ENCODE measurements at places on chromosomes 3 and 15.

GRCh38 chr3:20668411-20668810 is 482.4 kb upstream of the SGO1 start:
- DNase-seq = no peak

GRCh38 chr3:12194209-12194608 is 35.5 kb upstream of the TIMP4 start:
- DNase-seq = peak; percentile 17

GRCh38 chr3:138443091-138443490 is 8.7 kb downstream of the ESYT3 start:
- no peak for DNase-seq

GRCh38 chr3:25695731-25696420 is 31.2 kb upstream of the TOP2B start:
- no peak for DNase-seq

GRCh38 chr3:52021489-52022268 is 26.0 kb upstream of the RPL29 start:
- DNase-seq = no peak

DNA sequence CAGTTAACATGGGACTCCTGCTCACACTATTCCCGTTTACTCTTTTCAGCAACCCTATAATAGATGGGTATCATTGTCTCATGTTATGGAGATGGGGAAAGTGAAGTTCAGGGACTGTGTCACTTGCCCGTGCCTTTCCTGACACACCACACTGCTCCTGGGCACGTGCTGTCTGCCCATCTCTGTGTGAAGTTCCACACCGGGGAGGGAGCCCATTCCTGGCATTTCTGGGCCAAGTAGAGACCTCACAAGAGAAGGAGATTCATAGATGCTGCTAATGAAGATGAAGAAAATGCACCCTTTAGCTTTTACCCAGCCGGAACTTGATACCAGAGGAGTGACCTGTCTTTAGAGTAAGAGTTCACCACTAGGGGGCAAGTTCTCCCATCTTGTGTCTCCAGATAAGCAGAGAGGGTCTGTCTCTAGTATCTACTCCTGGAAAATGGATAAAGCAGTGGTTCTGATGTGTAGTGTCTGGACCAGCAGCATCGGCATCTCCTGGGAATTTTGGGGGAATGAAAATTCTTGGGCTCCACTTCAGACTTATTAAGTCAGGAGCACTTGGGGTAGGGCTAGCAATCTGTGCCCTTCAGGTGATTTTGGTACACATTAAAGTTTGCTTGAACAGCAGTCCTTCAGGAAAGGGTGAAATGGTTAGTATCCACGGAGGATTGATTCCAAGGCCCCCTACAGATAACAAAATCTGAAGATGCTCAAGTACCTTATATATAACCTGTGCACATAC is 2.0 kb upstream of the TOPBP1 start:
- DNase-seq = peak; percentile 26

GRCh38 chr3:122681284-122681973 is 790 bp downstream of the PARP14 start:
- DNase-seq = peak; percentile 35

- DNase-seq = no peak
Observed at GRCh38 chr15:81098349-81098748, 35.7 kb upstream of the CFAP161 start.

DNA sequence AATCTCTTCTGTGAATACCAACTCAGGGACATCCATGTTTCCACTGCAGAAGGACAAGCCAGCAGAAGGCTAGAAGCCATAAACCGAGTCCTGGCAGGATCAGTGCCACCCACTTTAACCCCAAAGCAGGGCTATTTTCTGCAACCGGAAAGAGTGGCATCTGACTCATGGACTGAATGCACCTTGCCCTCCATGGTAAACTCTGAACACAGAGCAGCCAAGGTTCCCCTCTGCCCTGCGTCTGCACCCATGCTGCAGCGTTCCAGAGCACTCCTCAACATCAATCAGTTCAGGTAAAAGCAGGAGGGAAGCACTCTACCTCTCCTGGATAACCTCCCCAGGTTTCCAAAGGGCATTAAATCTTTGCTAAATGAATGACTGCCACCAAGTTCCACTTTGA is 801 bp upstream of the NGRN start:
- peak; percentile 45 for DNase-seq

Measured in CD4-positive, alpha-beta T cell treated with Interferon alpha-2 for 1 hour (primary cell).